ENCODE measurements at places on chromosomes 4 and X.

- DNase-seq, result no peak
Measured at GRCh38 chr4:10395971-10396580, 61.1 kb downstream of the ZNF518B start.

DNA sequence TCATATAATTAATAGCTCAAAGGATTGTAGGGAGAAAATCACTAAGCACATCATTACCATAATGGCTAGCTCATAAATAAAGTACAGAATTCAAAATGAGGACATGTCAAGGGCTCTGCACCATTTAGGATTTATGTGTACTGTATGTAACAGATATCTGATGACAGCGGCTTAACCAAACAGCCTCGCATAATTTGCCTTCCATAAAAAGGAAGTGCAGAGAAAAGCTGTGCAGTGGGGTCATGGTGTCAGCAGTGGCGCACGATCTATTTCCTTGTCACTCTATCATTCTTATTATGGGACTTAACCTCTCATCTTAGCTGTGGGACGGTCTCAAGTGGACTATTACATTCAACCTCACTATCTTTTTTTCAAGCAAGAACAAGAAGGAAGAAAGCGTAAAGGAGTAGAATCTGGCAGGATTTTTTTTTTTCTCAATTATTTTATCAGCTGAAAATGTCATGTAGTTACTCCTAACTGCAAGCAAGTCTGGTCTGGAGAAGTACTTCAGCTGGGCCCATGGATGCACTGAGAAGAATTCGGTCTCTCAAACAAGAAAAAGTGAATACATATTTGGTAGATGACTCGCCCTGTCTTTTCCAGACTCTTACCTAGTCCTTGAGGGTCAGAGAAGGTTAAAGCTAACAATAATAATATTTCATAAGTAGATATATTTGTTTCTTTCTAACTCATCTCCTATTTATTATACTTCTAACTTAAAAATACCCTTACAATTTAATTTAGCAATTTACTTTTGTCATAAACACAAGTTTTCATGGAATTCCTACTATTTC is 94.6 kb downstream of the COX18 start:
- no peak for DNase-seq

- no peak for DNase-seq
Measured at GRCh38 chr4:5278213-5278612, 226.9 kb downstream of the STK32B start.

DNA sequence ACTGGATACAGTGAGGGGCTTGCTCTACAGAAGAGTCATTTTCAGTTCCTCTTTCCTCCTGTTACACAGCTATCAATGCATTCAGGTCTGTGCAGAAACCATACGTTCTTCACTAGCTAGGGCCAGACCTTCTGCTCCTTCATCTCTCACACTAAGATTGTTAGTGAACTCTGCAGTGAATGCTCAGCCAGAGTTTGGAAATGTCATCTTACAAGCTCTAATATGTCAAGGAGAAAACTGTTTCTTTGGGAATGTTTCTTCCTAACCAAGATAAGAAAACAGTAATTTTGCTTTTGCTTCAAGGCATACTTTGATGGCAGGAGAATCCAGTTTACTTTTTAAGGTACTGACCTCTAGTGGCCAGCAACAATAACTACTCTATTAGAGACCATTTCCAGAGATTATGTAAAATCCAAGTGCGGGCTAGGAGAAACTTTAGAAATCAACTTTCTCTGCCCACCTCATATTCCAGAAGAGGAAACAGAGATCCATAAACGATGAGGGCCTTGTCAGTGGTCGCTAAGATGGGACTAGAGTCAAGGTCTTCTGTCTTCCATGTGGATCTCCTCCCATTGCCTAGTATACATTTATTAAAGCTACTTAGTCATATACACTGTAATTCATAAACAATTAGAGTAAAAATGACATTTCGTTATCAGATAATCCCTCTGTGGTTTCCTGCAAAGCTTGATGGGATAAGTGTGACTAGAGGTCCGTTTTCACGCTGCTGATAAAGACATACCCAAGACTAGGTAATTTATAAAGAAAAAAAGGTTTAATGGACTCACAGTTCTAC is 12.1 kb upstream of the CC2D2A start:
- DNase-seq, result no peak

GRCh38 chrX:100649550-100650356 is 5.8 kb downstream of the SRPX2 start:
- no peak for DNase-seq

DNA sequence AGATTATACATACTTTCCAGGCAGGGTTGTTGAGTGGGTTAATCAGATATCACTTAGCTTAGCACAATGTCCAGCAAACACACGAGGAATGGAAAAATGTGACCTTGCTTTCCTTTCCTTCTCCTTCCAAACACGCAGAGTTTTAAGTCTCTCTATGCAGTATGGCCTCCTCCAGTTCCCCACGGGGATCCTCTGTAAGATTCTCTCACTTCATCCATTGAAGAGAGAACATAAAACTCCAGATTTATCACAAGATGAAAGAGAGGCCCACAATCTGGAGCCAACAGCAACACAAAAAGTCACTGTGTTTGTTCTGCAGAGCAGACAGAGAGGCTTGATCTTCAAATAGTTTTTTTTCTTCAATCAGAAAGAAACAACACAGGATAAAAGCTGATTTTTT is 336.8 kb upstream of the CLNK start:
- DNase-seq, result no peak

- no peak for DNase-seq
Measured at GRCh38 chrX:132088864-132089263, 39.0 kb downstream of the FRMD7 start.

GRCh38 chr4:96293806-96294205 is 453.9 kb downstream of the PDHA2 start:
- no peak for DNase-seq

GRCh38 chrX:143788265-143788664 is 67.7 kb upstream of the SPANXN2 start:
- peak; percentile 0 for DNase-seq

DNA sequence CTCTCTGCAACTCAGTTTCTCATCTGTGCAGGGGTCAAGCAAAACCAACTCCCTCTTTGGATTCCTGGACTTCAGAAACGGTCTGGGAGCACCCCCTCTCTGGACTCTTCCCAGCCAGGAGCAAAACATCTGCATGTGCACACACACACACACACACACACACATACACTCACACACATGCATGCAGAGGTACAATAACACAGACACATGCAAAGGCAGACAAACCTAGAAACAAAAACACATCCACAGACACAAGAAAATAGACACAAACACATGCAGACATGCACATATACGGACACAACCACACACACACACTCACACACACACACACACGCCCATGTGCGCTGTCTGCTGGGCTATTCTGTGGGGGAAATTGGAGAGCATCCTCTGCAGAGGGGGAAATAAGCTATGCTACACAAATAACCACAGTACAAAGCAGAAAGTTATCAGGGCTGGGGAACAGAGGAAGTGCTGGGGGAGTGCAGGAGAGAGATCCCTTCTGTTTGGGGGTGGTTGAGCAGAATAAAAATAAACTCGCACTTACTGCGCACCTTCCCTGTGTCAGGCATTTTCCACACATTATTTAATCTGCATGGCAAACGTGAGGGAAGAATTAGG is 19.9 kb downstream of the IQSEC2 start:
- no peak for DNase-seq

GRCh38 chr4:147056940-147057610 is 111.4 kb upstream of the TTC29 start:
- no peak for DNase-seq

GRCh38 chr4:176090115-176090514 is 24.5 kb downstream of the WDR17 start:
- no peak for DNase-seq

DNA sequence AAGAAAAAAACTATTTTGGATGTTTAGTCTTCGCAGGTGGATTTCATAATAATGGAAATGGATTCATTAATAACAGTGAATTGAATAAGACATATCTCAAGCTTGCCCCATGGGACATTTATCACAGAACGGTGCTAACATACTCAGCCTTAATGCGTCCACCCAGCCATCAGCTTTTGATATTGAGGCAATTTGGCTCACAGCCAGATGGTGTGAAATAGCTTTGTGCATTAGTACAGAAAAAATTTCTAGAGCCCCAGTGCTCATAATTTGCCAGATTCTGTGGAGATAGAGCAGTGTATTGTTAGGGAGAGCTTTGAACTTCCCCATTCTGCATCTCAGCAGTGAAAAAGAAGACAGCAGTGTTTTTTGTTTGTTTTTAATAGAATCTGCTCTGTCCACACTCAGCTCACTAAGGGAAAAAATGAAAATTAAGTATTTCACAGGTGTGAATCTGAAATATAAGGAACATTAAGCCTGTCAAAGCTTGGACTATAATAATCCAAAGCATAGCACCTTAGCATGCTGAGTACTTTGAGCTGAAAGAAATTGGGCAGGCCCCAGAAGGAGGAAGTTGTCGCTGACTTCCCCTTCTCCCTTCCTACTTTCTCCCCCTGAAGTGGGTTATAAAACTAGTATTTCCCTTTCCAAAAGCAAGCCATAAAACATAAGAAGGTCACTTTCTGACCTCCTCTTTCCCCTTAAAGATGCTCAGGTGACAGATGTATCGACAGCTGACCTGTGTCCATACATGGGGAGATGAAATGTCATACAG is 295.8 kb downstream of the MAGEB5 start:
- no peak for DNase-seq

GRCh38 chrX:105973387-105973739 is 65.2 kb downstream of the SERPINA7 start:
- DNase-seq, result no peak

DNA sequence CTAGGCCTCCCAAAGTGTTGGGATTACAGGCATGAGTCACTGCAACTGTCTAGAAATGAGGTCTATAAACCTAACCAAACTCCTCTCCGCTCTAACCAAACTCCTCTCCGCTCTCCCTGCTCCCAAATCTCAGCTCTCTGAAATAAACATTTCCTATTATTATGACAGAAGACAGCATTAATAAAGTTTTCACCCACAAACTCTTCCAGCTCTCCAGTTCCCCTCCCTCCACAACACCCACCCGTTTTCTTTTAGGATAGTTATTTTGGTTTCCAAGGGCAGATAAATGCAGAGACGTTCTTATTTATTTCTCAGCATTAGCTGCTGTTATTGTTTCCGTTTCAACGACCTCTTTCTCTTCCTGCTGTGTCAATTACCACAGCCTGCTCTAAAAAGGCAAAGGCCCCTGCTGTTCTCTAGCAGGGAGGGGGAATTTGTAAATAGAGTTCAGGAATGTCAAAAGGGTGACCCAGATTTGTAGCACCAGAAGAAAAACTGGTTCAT is 13.3 kb upstream of the SCD5 start:
- peak; percentile 57 for DNase-seq

GRCh38 chrX:70508296-70508911 is 63.8 kb downstream of the DLG3 start:
- no peak for DNase-seq

DNA sequence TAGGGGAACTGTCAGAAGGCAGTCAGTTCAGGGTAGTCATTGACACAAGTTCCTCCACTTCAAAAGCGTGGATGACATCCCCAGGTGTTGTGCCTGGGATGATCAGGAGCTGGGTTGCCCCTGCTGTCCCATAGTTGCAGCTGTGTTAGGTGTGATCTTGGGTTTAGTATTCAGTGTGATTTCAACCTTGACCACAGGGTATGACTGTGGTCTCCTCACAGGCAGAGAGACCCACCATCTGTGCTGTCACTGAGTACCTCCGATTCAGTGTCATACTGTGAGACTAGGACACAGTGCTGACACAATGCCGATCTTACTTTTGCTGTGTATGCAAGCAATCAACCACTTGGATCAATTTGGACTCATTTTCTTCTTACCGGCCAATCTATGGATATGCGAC is 25.2 kb downstream of the FOXR2 start:
- DNase-seq, result no peak

DNA sequence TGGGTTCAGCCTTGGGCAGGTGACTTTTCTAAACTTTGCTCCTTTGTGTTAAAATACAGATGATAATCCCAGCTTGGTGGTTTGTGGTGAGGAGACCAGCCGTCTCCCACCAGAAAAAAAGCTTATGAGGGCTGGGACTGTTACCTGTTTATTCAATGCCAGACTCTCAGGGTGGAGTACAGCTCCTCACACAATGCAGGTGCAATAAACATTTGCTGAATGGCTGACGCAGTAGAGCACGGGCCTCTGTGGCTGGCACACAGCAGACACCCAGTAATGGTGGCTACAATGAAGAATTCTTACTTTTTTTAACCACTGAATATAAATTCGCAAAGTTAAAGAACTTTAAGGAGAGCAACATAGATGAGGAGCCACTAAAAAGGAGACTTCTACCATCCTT is 30.2 kb downstream of the BEND4 start:
- DNase-seq, result no peak

DNA sequence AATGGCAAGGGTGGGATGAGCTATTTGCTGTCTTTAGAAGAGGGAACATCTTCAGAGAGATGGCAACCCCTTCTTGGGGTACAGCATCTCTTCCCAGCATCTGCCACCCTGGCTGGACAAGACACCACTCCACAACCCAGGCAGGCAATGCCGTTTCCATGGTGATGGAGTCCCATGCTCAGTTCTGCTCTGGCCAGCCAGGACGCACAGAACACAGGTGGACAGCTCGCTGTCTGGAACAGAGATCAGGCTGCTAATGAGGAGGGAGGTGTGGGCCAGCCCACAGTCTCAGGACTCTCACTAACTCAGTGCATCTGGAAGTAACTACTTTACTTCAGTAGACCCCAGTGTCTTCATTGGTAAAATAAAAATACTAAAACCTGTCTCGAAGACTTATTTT is 321.0 kb upstream of the CPEB2 start:
- DNase-seq, result no peak

DNA sequence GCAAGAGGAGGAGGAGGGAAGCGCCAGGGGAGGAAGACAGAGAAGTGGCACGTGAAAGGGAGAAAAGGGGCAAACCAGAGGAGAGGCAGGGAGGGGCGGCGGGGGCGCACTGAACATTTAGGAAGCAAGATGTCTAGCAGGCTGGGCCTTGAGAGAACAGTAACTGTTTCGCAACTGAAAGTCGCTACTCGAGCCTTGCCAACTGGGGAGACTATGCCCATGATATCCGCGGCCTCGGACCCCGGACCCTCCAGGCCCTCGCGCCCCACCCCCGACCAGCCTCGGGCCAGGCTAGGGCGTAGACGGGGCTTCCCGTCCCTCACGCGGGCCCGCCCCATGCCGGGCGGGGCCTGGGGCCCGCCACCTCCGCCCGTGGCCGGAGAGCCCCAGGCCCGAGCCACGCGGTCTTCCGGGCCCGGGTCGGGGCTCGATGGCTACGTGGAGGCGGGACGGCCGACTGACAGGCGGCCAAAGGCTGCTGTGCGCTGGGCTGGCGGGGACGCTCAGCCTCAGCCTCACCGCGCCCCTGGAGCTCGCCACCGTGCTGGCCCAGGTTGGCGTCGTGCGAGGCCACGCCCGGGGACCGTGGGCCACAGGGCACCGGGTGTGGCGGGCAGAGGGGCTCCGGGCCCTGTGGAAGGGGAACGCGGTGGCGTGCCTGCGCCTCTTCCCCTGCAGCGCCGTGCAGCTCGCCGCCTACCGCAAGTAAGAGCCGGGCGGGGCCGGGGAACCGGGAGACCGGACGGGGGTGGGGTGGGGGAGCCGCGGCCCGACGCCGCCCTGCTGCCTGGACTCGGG is at the start of gene SLC25A43:
Gene SLC25A43 (plus strand): TSS at position 363 of the 798 bp plus-strand sequence. CDS start 68 bp downstream, at position 431.
- no peak for DNase-seq

GRCh38 chrX:72262077-72262476 is 15.0 kb downstream of the RPS4X start:
- no peak for DNase-seq

- DNase-seq, result no peak
Measured at GRCh38 chr4:67019686-67020437, 525.4 kb downstream of the CENPC start.
